Myometrial cell (primary cell): ENCODE measurements at places on chromosomes 6 and 20. TPM values are rescaled to one million over a fixed set of nuclear protein-coding genes. Genes with fewer than 3 reads are reported as not detected.

ULBP3 gene
- 10.7 and 13.1 TPM in 2 replicates for total RNA-seq

GRM1 gene
- not detected in 2 replicates for total RNA-seq

ADAM33 gene
- 19.6 and 22.2 TPM in 2 replicates for total RNA-seq

TRAPPC3L gene
- total RNA-seq = not detected in 2 replicates

PCED1A gene
- total RNA-seq = 24.8 and 43.5 TPM in 2 replicates

COL11A2 gene
- under 0.01 TPM in 1 of 2 replicates, not detected in the other for total RNA-seq

RNF182 gene
- total RNA-seq = 3.9 and 4.3 TPM in 2 replicates

NKX2-4 gene
- total RNA-seq = not detected in 2 replicates

TULP1 gene
- not detected in 2 replicates for total RNA-seq

MCCD1 gene
- total RNA-seq = not detected in 2 replicates

LSM14B gene
- total RNA-seq = 17.9 and 20.0 TPM in 2 replicates

CRIP3 gene
- total RNA-seq = not detected in 2 replicates

NKAPL gene
- total RNA-seq = 0.29 and 1.6 TPM in 2 replicates

LAMA5 gene
- 16.3 and 20.8 TPM in 2 replicates for total RNA-seq

SLC2A10 gene
- 35.5 and 41.8 TPM in 2 replicates for total RNA-seq

MROH8 gene
- total RNA-seq = under 0.01 and 0.89 TPM in 2 replicates

BMP5 gene
- total RNA-seq = not detected in 2 replicates

GDAP1L1 gene
- not detected in 2 replicates for total RNA-seq

CHD6 gene
- 7.8 and 12.6 TPM in 2 replicates for total RNA-seq

RIMS4 gene
- not detected in 2 replicates for total RNA-seq

METTL24 gene
- total RNA-seq = not detected in 2 replicates

LHFPL5 gene
- total RNA-seq = not detected in 2 replicates

ZNF334 gene
- 0.58 and 1.4 TPM in 2 replicates for total RNA-seq

PNPLA1 gene
- total RNA-seq = not detected in 2 replicates

TAF4 gene
- total RNA-seq = 2.1 and 5.5 TPM in 2 replicates

LRRC73 gene
- 0.89 TPM in 1 of 2 replicates, not detected in the other for total RNA-seq

OR2B6 gene
- not detected in 2 replicates for total RNA-seq

GJE1 gene
- not detected in 2 replicates for total RNA-seq

GRM4 gene
- not detected in 2 replicates for total RNA-seq

KHDC1L gene
- total RNA-seq = not detected in 2 replicates

COL9A1 gene
- total RNA-seq = not detected in 2 replicates

HTR1E gene
- total RNA-seq = not detected in 2 replicates

SLC35B3 gene
- 16.7 and 20.9 TPM in 2 replicates for total RNA-seq
